AG08395 (cell line): ENCODE measurements at places on chromosomes 6 and 20.

DNA sequence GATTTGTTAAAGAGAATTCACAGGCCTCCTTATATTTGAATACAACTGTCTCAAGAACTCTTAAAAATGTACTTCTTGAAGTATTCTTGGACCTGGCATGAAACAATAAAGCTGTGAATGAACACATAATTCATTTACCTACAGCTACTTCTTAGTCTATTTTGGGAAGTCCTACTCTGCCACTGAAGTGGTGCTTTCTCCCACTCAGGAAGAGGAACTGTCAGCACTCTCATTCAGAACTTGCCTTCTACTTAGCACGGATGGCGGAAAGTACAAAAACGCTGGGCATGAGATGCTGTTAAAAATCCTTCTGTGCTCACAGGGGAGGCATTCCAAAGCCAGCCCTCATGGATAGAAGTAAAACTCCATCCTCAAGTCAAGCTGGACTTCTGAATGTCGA lies 144.8 kb upstream of the LAMP5 start:
- no peak for DNase-seq

DNA sequence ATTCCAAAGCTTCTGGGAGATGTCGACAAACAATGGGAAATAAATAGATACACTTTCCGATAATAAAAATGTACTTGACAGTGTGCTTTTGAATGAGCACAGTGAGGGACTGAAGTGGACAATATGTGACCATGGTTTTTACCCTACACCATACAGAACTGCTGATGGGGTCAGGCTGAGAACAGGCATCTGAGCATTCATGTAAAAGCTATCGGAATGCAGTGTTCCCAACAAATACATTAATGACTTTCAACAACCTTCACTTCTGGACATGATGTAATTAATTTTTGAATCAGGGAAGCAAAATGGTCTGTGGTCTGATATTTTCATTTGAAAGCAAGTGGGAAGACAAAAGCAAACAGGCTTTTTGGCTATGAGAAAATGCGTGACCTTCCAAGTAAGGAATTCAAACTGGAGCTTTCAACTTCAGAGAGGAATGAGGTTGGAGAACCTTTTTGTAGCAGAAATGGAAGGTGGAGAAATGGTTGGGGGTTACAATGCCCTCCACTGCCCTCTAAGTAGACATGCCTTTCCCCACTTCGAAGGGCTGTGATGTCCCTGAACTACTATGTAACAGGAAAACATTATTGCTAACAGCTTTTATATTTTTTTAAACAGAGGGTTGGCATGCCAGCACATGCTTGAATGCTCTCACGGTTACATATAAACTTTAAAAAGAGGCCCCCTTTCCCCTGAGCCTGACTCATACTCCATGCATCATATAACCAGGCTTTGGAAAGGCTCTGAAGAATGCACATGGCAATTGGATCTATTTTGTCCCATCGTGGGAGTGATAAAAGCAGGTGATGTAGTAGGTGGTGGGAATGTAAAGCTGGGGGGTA lies 203.5 kb upstream of the CITED2 start:
- peak; percentile 89 for DNase-seq

DNA sequence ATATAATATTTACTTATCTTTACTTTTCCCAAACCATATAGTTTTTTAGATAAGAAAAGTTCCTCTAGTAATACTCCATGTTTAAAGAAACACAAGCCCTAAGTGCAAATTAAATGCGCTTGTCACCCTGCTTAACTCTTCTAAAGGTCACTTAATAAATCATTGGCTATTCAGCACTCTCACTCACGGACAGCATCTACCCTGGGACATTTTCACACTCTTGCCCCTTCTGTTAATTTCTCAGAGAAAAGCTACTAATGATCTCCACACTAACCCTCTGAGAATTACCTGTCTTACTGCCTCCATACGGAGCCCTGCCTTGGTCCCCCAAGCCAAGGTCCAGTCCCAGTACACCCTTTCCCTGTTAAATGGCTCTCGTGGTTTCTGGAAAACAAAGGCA lies 102.2 kb downstream of the NRN1 start:
- no peak for DNase-seq

DNA sequence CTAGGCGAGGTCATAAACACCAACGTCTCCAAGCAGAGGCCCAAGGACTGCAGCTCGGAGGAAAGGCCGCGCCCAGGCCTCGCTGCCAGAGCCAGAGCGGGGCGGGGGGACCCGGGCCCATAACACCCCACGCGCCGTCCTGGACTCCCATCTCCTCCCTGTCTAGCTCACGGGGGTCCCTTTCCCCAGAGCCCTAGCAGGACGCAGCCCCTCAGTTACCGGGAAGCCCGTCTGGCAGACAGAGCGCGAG lies 44.9 kb downstream of the MDFI start:
- DNase-seq, result no peak

DNA sequence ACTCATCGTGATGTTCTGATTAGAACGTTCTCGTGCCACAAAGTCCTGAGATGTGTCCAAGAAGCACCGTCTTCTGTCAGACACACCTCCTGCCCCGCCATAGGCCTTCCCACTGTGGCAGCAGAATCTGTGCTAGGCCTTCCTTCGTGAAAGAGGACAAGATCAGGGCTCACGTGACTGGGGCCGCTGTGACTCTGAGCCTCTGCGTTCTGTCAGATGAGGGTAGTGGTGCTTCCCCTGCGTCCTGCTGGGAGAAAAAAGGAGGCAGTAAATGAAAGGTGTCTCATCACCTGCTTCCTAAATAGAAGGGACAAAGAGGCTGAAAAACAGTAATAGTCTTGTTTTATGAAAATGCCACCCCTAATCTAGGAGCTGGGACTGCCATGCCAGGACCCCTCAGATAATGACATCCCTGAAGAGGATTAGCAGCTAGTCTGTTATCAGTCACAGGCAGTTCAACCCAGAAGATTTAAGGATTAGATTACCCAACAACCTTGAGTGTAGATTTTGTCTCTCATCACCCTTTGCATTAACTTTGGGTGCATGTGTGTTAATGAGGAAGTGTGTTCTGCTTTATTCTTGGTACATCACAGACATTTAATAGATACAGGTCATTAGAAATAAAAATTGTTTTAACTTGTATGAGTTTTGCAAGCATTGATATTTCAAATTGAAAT lies 4.1 kb downstream of the DNAJC5 start:
- no peak for DNase-seq

GRCh38 chr6:151494936-151495320 lies 1.1 kb downstream of the CCDC170 start:
- no peak for DNase-seq

DNA sequence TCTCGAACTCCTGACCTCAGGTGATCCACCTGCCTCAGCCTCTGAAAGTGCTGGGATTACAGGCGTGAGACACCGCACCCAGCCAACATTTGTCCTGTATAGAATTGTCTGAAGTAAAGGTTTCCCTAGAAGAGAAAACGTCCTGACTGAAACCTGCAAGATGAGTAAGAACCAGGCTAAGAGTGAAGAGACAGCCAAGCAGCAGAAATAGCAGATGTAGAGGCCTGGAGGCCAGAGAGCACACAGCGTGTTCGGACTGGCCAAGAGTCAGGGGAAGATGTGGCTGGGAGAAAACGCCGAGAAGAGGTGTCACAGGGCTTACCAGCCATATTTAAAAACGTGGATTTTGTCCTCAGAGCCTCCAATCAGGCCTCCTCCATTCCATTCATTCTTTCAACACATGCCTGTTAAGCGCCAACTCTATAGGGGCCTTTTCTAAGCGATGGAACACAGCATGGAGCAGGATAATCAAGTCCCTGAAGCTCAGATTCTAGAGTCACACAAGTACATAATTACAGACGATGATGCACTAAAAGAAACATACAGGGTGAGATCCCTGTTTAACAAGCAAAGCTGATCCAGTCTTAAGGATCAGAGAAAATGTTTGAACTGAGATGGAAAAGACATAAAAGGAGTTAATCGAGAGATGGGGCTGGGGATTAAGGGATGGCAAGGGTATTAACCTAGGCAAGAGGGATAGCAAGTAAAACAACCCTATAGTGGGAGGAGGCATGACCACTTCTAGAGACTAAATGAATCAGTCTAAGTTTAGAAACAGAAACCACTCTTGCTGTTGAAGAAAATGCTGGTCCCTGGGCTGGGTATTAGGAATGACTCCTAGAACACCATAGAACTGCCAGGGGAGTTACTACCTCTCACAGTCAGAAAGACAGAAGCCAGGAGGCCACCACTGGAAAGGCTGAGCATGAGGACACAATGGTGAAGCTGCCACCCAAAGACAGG lies 4.8 kb downstream of the ZCCHC3 start:
- no peak for DNase-seq

DNA sequence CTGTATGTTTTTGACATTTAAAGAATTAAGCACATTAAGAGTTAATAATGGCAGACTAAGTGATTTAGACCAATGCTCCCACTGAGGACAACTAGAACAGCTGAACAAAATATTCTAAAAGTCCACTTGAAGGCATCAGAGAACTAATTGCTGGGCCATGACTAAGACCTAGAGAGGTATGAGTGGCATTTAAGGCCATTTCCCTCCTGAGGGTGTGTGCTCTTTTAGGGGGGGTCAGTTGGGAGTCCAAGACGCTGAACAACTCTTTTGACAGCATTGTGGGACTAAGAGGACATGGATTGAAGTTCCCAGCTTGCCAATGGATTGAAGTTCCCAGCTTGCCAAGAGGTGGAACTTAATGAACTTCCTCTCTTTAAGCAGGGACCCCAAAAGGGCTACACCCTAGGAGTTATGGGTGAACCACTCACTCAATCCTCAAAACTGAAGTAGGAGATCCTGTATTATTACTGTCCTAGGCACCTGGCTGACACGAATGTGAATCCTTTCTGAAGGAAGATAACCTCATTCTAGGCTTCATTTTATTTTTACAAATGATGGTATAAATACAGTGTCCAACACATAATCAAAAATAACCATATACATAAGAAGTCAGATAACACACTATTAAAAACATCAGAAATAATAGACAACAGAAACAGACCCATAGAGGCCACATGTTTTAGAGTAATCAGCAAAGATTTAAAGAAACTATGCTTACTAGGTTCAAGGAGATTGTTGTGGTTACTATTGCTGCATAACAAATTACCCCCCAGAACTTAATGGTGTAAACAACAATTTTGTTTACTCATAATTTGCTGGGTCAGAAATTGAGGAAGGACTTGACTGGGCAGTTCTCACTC lies 175.1 kb downstream of the VEGFA start:
- peak; percentile 29 for DNase-seq

GRCh38 chr20:4855555-4855954 lies 133.8 kb downstream of the PRND start:
- DNase-seq, result no peak

DNA sequence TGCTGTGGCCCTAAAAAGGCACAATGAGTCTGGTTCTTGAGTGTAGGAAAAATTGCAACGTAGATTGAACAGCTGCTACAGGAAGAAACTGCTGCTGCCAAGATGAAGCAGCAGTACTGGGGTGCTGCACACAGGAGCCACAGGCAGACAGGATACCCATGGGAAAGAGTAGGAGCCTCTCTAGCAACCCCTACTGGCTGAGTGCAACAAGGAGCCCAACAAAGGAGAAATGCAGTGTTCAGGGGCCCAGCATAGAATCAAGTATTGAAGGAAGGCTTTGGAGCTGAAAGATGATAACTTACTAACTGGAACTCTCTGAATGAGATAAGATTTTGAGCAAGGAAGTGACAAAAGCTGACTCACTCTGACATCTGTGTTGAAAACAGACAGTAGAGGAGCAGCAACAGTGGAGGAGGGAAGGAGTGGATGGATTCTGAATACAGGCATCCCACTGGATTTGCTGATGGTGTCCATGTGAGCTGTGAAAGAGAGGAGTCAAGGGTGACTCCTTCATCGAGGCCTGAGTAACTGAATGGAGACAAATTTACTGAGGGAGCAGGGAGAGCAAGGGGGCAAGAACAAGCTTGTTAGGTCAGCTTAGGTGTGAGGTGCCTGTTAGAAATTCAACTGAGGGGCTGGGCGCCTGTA lies 534.7 kb upstream of the JARID2 start:
- peak; percentile 60 for DNase-seq

DNA sequence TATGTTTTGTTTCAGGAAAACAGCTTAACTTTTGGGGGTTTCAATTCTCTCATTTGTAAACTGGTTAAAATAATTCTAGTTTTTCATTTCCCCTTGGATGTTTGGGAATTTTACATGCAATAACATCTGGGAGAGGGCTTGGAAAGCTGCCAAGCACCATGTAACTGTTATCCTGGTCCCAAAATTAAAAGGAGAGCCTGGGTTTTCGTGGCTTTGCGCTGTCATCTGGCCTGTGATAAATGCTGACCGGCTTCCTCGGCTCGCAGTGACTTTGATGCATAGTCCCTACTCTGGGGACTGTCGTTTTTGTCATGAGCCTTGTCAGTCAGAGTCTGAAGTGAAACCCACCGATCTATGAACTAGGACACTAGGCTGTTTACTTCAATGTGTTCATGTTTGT lies 12.2 kb downstream of the SLC35F1 start:
- no peak for DNase-seq

DNA sequence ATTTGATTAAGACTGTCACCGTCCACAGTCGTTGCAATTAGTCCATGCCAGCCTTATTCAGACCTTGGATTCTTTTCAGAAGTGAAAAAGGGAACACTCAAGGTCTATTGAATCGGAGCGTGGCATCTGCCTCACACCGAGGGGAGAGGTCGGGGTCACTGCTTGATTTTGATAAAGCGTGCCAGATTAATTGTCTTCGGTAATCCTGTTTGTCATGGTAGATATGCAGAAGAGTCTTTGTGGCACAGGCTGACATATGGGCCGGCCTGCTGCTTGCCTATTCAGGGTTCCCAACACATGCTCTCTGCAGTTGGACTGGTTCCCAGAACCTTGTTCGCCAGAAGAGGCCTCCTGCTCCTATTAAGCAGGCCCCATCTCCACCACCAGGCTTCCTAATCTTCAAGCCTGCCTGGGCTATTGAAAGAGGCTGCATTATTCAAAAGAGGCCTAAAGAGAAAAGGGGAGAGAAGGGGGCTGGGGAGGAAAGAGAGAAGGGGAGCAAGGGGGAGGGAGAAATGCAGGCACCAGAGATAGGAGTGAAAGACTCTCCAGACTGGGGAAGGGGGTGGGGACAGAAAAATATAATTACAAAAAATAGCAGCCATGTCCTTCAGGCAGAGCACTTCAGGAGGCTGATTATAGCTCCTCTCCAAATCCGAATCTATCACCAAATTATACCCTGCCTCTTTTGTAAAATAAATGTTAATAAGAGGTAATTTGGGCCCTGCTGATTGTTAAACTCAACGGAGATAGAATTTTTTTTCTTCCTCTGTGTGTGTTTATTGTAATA lies 611.3 kb downstream of the HDGFL1 start:
- DNase-seq, result peak; percentile 76

- DNase-seq, result no peak
Observed at GRCh38 chr20:36298795-36299339, 7.3 kb upstream of the DLGAP4 start.

DNA sequence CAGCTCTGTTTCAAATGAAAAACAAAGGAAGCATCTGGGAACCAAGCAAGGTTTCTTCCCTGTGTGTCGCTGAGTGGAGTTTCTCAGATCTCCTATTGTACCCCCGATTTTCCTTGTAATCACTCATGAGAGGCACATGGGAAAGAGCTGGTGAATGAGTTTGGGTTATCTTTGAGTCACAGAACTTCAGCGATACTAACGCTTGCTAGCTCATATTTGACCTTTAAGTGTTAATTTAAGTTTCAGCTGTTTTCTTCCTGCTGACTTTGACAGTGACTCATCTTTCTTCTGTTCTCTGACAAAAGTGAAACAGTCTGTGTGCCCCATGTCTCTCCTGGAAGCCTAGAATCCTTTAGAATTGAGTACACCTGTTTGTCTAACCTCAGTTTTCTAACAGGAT lies 261.1 kb upstream of the RGS17 start:
- DNase-seq, result no peak

- DNase-seq, result no peak
Observed at GRCh38 chr6:159976686-159977254, 7.9 kb downstream of the IGF2R start.

- DNase-seq, result no peak
Observed at GRCh38 chr6:42368181-42368580, 83.5 kb downstream of the TRERF1 start.

- DNase-seq, result no peak
Observed at GRCh38 chr6:63882208-63882607, 246.6 kb downstream of the PHF3 start.
